ENCODE measurements at places on chromosomes 7 and 10. TPM values are rescaled to one million over a fixed set of nuclear protein-coding genes. Genes with fewer than 3 reads are reported as not detected.

The TMEM213 gene
- total RNA-seq: not detected

DNA sequence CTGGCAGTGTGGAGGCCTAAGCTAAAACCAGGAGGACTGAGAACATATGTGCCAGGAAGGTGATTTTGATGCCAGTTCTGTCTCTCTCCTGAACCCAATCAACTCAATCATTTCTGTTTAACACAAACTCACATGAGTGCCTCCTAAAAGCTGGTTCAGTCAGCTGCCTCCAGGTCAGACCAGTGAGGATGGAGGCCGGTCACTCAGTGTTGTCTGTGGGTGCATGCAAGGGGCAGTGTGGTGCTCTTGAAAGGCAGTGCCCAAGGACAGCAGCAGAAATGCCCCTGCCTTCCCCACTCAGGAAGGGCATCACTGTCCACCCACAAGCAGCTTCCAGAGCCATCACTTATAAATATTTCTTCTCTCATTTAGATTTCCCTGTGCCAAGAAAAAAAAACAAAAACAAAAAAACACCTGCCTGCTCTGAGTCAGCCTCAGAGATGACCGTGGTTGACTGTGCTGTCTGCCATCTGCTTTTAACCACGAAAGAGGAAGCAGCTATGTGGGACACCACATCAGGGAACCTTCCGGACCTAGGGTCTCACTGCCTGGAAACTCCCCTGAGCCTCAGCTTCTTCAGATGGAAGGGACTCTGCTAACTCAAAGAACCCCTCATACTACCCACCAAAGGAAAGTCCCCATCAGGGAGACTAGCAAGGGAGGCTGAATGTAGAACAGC is 39.1 kb downstream of the VOPP1 start:
- peak overlapping the region; percentile 53 for H3K4me3 ChIP-seq
- no peaks in the 10 kb centered on the region for H3K27me3 ChIP-seq
- peak; percentile 74 for DNase-seq

The BTAF1 gene
- 68.2 TPM for total RNA-seq

- H3K27ac ChIP-seq: peak overlapping the region; percentile 71
- H3K4me1 ChIP-seq: peaks cover 40% of the 10 kb centered on the region
- H3K4me3 ChIP-seq: peak overlapping the region; percentile 34
- no peaks in the 10 kb centered on the region for H3K27me3 ChIP-seq
- peaks cover 30% of the 10 kb centered on the region for H3K36me3 ChIP-seq
Measured at GRCh38 chr7:36961097-36961496, 236.8 kb upstream of the AOAH start.

All from activated T-helper 2 cell treated with anti-CD3 and anti-CD28 coated beads, Interferon-gamma antibody, Interleukin-2, Interleukin-4, amounts not matched to agents 10 μg/mL and 5 μg/mL and 100 μg/mL, durations not matched to agents 14 hours and 24 hours and 36 hours (primary cell).